ENCODE measurements at places on chromosomes 5 and 9.
A peak's percentile ranks its signal among the peaks of the same experiment; 100 is the strongest.

- no peak for DNase-seq
Measured at GRCh38 chr9:90092508-90092907, 487.7 kb downstream of the GADD45G start.

DNA sequence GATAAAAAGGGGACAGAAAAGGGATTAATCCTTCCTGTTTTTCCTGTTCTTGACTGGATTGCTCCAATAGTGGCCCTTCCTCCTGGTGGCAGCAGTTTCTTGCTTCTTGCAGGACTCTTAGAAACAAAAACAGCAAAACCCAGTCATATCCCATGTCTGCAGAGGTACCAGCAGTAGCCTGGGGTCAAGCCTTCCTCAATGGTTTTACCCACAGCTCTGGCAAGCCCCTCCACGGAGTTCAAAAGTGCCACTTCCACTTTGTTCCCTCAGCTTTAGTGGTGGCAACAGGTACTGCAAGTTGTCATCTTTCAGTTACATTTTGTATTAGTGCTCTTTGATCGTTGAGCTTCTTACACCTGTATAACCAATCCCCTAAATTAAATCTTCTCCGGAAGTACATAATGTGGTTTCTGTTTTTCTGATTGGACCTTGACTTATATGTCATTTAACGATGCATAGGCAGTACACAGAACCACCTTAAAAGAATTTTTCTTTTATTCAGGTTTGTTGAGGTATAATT is 8.7 kb upstream of the RANBP6 start:
- DNase-seq = no peak

DNA sequence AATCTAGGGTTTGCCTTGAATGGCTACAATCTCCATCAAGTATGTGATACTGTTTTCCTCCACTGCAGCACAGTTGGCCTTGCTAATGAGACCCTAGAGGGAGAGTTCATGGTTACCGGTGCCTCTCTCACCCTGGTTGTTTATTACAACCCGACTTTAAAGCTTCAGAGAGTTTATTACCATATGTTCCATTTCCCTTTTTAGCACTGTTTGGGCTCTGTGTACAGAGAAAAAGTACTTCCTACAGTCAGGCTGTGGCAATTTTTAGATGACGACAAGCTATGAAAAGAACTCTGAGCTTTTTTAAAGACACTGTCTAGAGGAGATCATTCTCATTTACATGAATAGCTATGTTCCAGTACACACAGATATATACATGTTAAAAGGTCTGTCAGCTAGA is 48.8 kb upstream of the PLCXD3 start:
- no peak for DNase-seq

- no peak for DNase-seq
Measured at GRCh38 chr5:122311497-122311960, 508 bp upstream of the SNCAIP start.

DNA sequence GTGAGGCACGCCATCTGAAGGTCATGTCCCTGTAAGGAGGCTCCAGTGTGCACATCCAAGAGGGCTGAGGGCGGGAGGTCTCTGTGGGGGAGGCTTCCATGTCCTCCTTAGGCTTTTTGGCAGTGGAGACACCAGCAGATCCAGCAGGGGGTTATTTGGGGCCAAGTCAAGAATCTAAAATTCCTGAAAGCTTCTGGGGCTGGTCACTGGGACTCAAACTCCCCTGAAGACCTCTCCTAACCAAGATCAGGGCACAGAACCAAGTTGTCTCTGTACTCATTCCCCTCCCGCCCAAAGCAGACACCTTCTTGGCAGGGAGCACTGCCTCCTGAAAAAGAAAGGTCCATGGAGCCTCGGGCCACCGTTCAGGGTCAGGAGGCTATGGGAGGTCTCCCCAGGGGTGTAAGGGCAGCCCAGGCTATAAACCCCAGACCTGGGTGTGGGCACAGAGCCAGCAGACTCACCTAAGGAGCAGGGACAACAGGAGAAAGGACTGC is 127.4 kb upstream of the ADRA1B start:
- no peak for DNase-seq

- peak; percentile 99 for DNase-seq
Measured at GRCh38 chr9:98222885-98223691, 30.7 kb upstream of the CORO2A start.

GRCh38 chr9:2261421-2262103 is 246.4 kb downstream of the SMARCA2 start:
- DNase-seq = no peak

DNA sequence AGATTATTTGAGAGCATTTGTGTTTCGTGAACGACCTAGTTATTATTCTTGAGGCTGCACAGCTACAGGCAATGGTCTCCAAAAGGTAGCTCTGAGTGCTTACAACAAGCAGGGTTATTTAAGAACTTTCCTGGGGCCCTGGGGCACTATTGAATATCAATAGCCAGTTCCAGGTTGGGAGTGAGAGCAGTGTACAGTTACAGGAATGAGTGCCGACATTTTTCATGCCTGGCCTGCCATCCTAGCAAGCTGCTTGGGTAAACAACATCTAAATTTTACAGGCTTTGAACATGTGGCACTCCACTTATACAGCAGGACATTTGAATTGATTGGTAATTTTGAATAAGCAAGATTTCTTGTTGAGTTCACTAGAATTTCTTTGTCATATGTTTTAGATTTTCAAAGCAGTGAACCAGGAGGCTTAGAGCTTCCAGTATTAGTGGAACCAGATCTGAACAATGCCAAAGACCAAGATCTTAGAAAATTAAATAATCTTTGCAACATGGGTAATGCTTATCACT is 171.9 kb upstream of the GDNF start:
- DNase-seq = no peak

- no peak for DNase-seq
Measured at GRCh38 chr9:515665-516064, 301.0 kb downstream of the DOCK8 start.

GRCh38 chr5:107554776-107555424 is 115.8 kb downstream of the EFNA5 start:
- no peak for DNase-seq
